ENCODE measurements at places on chromosomes 2 and 18.

- no peak overlapping the region for H3K27ac ChIP-seq
- peaks cover 2% of the 10 kb centered on the region for H3K4me1 ChIP-seq
- no peaks in the 10 kb centered on the region for H3K36me3 ChIP-seq
- DNase-seq: peak; percentile 36
- no peak overlapping the region for H3K4me3 ChIP-seq
Observed at GRCh38 chr2:171180229-171180930, 19.7 kb upstream of the TLK1 start.

DNA sequence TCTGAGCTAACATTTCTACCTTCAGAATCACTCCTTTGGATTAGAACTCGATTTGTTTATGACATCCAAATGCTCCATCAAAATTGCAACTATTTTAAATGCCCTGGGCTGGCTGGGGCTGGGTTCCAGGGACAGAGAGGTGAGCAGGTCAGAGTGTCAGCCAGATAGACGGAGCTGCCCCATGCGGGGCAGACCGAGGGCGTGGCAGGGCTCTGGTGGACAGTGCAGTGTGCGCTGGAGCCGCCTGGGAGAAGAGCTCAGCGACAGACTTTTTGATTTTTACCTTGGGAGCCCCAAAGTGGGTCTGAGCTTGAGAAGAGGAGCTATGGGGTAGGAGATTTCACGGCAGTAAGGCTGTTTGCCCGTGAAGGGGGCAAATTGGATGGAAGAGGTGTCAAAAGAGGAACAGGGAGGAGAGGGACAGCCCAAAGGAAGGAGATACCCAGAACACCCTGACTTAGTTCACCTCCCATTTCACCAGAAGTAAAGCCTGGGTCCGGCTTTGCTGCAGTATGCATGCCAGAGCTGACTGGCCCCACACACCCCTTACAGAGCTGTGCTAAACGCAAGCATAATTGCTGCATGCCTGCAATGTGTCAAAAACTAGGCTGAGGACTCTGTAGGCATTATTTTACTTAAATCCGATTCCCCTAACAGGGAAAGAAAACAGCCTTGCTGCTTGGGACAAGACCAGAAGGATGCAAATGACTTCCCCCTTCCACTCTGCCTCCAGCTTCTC is 33.7 kb downstream of the EN1 start:
- peaks cover 2% of the 10 kb centered on the region for H3K4me1 ChIP-seq
- H3K4me3 ChIP-seq: no peak overlapping the region
- H3K36me3 ChIP-seq: no peaks in the 10 kb centered on the region
- no peak for DNase-seq

- H3K27ac ChIP-seq: no peak overlapping the region
- no peaks in the 10 kb centered on the region for H3K36me3 ChIP-seq
- DNase-seq: no peak
Observed at GRCh38 chr2:46353509-46353908, 56.3 kb downstream of the EPAS1 start.

- H3K36me3 ChIP-seq: no peaks in the 10 kb centered on the region
- DNase-seq: peak; percentile 56
- no peaks in the 10 kb centered on the region for H3K27me3 ChIP-seq
- H3K4me1 ChIP-seq: no peaks in the 10 kb centered on the region
- H3K4me3 ChIP-seq: no peak overlapping the region
Observed at GRCh38 chr2:24543252-24543651, 52.2 kb downstream of the NCOA1 start.

GRCh38 chr18:48792611-48793380 is 158.0 kb downstream of the SMAD7 start:
- H3K4me1 ChIP-seq: no peaks in the 10 kb centered on the region
- no peak overlapping the region for H3K4me3 ChIP-seq
- H3K36me3 ChIP-seq: no peaks in the 10 kb centered on the region
- no peak for DNase-seq
- H3K27ac ChIP-seq: no peak overlapping the region

GRCh38 chr2:168239281-168239680 is 8.1 kb downstream of the STK39 start:
- H3K36me3 ChIP-seq: no peaks in the 10 kb centered on the region
- H3K4me1 ChIP-seq: peaks cover 6% of the 10 kb centered on the region

- DNase-seq: no peak
- no peaks in the 10 kb centered on the region for H3K27me3 ChIP-seq
- no peaks in the 10 kb centered on the region for H3K36me3 ChIP-seq
- no peak overlapping the region for H3K4me3 ChIP-seq
- no peaks in the 10 kb centered on the region for H3K4me1 ChIP-seq
- H3K27ac ChIP-seq: no peak overlapping the region
Observed at GRCh38 chr2:158734442-158734841, 60.7 kb upstream of the DAPL1 start.

DNA sequence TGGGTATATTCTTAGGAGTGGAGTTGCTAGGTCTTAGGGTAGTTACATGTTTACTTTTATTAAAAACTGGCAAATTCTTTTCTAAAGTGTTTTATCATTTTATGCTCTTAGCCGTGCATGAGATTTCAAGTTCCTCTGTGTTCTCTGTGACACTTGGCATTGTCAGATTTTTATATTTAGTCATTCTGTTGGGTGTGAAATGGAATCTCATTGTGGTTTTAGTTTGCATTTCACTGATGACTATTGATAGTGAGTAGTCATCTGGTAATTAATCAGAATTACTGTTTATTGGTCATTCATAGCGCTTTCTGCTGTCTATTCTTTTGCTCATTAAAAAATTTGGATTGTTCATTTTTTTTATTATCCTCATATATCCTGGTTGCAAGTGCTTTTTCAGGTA is 34.1 kb downstream of the RAB3GAP1 start:
- H3K27me3 ChIP-seq: no peaks in the 10 kb centered on the region
- DNase-seq: no peak
- no peak overlapping the region for H3K4me3 ChIP-seq
- H3K27ac ChIP-seq: no peak overlapping the region

DNA sequence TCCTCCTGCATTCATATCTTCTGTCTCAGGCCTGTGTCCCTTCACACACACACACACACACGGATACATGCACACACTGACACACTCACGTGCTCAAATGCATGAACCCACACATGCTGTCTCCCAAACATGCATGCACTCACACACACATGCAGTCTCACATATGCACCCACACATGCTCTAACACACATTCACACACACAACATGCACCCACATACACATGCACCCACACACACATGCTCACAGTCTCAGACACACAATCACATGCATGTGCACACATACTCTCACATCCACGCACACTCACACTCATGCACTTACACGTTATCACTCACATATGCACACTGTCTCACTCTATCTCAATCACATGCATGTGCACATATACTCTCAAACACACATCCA is 1.9 kb upstream of the CD226 start:
- no peak for DNase-seq
- no peaks in the 10 kb centered on the region for H3K36me3 ChIP-seq

Data from mesendoderm (in vitro differentiated cells).